ENCODE measurements at places on chromosomes 5 and 9.
A peak's percentile ranks its signal among the peaks of the same experiment; 100 is the strongest.

- no peak for DNase-seq
These were observed 13.3 kb upstream of the SLC31A2 start for GRCh38 chr9:113137196-113138168.

GRCh38 chr5:109743770-109744212 lies 54.1 kb downstream of the MAN2A1 start:
- DNase-seq = no peak

DNA sequence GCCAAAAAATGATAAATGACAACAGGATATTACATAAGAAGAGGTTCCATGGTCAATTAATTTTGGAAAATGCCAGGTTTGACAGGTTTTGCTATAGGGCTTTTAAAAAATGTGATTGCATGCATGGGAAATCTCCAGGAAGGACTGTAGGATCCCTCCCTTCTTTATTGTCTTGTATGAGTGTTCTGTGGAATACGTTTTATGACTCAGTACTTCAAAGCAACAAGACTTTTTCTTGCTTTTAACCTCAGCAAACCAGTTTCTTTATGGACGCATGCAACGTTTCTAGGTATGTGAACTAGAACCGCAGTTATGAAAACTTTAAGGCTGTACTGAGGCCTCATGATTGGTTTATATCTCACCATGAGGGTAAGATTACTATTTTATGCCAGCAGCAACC lies 76.6 kb upstream of the NTRK2 start:
- no peak for DNase-seq

GRCh38 chr5:145324101-145324500 lies 511.0 kb downstream of the PRELID2 start:
- no peak for DNase-seq

- peak; percentile 96 for DNase-seq
These were observed 398.8 kb downstream of the ENC1 start for GRCh38 chr5:74241751-74242140.

Data from HT-29 (cell line).